ENCODE measurements at places on chromosomes 11 and 22. TPM values are rescaled to one million over a fixed set of nuclear protein-coding genes. Genes with fewer than 3 reads are reported as not detected.

DNA sequence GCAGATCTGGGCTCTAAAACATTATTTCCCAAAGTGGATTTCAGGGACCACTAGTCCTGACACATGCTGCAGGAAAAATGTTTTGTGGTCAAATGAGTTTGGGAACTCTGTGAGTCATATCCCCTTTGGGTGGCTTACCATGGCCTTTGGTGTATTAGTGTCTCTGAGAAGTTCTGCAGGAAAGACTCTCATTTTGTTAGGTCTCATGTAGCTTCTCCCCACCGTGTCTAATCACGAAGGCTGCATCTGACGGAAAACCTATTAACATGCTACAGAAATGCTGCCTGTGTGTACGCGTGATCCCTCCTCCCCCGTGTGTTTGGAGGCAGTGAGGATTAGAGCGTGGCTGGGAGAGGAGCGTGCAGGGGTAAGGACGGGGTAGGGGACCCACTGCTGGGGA lies 191.7 kb downstream of the ST3GAL4 start:
- no peak for DNase-seq

- DNase-seq: no peak
Measured at GRCh38 chr11:125335106-125335505, 161.0 kb downstream of the FEZ1 start.

DNA sequence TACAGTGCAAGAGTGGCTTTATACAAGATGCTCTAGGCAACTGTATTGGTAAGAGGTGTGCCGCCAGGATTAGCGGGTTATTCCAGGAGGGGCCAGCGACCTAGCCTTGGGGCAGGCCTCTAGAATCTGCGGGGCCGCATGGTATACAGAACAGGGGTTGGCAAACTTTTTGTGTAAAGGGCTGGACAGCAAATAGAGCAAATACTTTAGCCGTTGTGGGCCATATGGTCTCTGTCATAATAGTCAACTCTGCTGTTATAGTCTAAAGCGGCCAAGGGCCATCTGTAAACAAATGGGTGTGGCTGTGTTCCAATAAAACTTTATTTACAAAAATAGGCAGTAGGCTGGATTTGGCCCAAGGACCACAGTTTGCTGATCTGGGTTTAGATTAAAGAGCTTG lies 32.6 kb downstream of the FBLN1 start:
- DNase-seq: no peak

The KDM4E gene
- total RNA-seq: not detected

- no peak for DNase-seq
Measured at GRCh38 chr11:44505581-44506054, 59.8 kb upstream of the CD82 start.

- no peak for DNase-seq
Measured at GRCh38 chr22:47610764-47611163, 848.3 kb downstream of the TBC1D22A start.

DNA sequence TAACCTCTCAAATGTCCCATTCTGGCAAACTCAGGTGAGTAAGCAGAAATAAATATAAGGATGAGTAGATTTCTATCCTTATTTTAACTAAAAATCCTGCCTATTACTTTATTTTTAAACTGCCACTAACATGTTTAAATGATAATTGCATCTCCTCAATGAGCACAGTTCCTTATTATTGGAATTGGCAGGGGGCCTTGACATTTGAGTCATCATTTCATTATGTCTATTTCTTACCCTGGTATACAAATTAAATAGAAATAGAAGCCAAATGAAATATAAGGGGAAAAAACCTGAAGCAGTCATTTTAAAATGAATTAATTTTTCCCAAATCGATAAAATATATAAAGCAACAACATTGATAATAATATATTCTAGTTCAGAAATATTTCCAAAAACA lies 81.2 kb downstream of the GUCY1A2 start:
- DNase-seq: no peak

DNA sequence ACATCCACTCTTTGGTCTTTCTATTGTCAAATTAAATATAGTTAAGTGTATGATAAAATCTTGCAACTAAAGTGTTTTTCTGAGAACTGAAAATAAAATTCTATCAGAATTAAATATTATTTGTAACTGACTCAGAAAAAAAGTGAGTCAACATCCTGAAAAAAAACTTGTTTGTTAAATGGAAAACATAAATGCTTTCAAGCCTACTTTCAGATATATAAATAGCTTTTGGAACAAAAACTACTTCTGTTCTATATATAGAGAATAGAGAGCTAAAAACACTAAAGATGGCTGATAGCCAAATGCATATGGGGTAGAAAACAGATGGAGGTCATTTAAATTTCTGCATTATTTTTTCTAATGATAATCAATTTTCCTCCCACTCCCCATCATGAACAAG lies 61.8 kb downstream of the PIK3C2A start:
- no peak for DNase-seq

GRCh38 chr11:235609-235996 lies 539 bp downstream of the SIRT3 start:
- DNase-seq: no peak
